ENCODE measurements at places on chromosomes 7 and 10.

- DNase-seq = no peak
These were observed 260.1 kb downstream of the CREB5 start for GRCh38 chr7:28672397-28672797.

DNA sequence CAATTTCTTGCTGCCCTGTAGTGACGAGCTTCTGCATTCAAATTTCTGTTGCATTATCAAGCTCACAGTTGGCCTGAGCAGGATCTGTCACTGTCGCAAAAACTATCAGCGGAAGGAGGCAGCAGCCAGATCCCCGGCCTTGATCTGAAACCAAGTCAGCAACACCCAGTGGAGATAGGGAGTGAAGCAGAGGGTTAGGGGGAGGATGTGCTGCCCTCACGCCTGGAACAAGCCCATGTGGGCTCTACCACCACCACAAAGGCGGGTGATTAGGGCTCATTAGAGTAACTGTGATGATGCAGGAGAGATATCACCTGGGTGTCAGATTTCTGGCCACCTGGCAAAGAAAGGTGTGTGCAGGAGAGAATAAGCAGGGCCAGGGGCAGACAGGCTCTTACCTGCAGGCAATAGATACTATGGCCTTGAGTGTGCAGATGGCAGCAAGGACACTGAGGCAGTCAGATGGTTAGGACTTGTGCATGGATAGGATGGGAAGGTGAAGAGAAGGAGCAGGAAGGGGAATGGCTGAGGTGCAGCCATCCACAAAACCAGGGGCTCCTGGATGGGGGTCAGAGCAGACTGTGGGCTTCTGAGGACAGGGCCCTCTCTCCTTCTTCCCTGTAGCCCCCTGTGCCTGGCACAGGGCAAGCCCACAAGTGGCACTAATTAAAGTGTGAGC, 417.3 kb downstream of the RPS24 start:
- DNase-seq = no peak

GRCh38 chr7:156897673-156898072, 4.7 kb upstream of the LMBR1 start:
- no peak for DNase-seq

- DNase-seq = peak; percentile 55
These were observed 829 bp upstream of the RPA3 start for GRCh38 chr7:7719236-7719635.

DNA sequence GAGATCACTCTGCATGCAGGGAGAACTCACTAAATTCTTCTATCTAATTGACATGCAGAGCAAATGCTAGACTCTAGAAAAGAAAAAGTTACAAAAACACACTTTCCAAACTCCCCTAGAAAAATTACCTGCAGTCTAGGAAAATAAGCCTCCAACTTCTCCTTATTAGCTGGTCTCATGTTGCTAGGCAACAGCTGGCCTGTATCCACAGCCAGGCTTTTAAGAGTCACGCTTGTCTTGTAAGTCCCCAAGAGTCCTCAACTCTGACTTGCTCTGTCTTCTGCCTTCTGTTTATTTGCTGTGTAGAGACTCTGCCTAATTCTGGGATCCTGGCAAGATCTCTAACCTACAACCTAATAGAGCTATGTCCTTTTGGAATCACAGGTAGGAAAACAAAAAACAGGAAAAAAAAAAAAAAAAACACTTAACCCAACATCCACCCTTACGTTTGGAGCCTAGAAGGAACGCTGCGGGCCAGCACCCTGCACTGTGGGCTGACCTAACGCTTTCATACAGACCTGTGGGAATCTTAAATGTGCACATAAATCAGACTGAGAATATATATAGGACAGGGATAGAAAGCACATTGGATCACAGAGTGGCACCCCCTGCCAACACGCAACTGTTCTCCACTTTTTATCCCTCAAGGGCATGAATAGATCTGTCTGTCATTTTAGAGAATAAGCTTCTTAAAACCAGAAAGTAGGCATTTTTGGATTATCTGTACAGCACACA, 117.0 kb upstream of the PTPRZ1 start:
- peak; percentile 20 for DNase-seq

- no peak for DNase-seq
These were observed 10.0 kb upstream of the IFIT5 start for GRCh38 chr10:89404104-89405047.

GRCh38 chr10:121302541-121303180, 295.6 kb downstream of the FGFR2 start:
- no peak for DNase-seq

GRCh38 chr10:63229161-63229560, 96.0 kb downstream of the NRBF2 start:
- DNase-seq = no peak

GRCh38 chr7:25864511-25864910, 287.5 kb upstream of the NFE2L3 start:
- DNase-seq = no peak

- DNase-seq = no peak
These were observed 25.9 kb upstream of the PANK1 start for GRCh38 chr10:89670926-89671325.

DNA sequence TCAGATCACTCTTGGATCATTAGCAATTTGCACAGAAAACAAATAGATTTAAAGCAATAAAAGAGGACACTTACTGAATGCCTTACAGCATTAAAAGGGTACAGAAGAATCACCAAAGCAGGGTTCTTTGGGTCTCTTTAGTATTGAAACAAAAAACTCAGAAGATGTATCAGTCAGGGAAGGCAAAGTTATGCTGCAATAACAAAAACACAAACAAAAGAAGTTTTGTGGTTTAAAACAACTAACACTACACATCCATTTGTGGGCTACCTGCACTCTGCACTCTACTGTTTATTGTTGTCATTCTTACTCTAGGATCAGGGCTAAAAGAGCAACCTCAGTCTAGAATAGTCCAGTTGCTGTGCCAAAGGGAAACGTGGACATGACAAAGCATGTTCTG, 216.4 kb downstream of the GPAM start:
- DNase-seq = no peak

DNA sequence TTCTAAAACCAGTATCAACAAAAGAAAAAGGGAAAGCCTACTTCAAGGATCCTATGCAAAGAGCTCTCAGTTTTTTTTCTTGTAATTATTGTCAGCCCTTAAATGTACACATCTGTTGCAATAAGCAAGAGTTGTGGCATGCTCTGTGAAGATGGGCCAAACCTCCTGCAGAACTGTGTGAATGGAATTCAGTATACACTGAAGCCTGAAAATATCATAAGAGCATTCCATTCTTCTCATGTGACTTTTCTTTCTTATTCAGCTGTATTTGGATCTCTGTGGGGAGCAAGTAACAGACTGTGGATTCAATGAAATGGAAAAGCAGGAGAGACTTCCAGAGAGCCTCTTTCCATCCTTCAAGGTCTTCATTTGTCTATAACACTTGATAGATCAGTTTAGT, 130.7 kb downstream of the SAMD9 start:
- DNase-seq = no peak

GRCh38 chr7:100469227-100470044, 5.4 kb upstream of the SPACDR start:
- peak; percentile 85 for DNase-seq

DNA sequence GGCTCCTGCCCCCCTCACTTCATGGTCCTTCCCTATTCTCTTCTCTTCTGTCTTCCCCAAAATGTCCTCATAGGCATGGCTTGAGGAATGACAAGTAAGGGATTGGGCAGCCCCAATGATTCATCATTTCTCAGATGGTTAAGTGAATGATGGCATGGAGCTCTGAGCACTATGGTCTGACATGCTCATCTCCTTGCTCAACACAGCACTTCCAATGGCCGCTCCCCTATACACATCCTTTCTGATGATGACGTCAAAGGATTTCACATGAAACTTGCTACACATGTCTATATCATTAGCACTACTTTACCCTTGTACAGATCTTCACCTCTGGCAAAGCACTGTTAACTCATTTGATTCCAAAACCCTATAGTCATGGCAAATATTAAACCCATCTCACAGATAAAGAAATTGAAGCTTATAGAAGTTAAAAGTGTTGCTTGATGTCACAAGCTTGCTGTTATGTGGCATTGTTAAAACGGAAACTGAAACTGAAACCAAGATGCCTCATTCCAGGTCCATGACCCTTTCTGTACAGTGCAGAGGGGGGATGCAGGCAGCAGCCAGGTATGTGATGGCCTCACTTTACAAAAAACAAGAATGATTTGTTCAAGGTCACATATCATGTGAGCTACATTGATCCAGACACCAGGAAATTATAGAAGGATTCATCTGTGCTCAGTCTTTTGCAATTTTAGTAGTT, 90.0 kb upstream of the PLXNA4 start:
- DNase-seq = no peak

DNA sequence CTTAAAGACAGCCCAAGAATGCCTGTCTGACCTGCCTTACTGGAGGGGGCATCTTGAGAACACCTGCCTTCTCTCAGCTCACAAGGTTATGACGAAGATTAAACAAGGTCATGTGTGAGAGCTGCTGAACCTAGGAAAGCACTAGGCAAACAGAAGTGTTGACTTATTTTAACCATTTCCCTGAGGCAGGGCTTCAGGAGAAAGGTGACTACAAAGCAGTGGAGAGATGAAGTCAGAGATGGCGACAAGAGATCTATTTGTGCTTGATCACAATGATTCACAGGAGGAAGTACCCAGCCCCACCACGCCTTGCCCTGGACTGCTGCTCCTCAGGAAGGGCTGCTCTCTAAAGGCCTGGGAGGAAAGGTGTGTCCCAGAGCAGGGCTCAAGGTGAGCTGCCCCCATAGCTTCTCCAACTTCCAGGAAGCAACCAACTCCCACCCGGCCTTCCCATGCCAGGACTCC, 27.8 kb downstream of the STN1 start:
- DNase-seq = no peak

DNA sequence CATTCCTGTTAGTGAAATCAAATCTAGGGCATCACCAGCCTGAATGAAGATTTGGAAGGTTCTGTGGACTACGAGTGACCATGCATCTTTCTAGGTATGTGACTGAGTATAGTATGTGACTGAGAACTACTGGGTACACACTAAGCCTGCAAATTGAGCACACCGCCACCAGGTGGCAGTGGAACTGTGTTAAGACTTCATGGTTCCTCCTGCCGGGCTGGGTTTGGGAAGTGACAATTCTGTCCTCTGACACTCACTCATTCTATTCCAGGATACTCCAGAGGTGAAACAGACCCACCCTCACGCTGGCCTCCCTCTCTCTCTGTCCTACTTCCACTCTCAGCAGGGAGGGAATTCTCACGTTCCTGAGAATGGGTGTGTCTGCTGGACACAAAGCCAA, 84.0 kb upstream of the TMEM248 start:
- DNase-seq = no peak

GRCh38 chr10:44437840-44438511, 53.1 kb upstream of the CXCL12 start:
- DNase-seq = no peak

DNA sequence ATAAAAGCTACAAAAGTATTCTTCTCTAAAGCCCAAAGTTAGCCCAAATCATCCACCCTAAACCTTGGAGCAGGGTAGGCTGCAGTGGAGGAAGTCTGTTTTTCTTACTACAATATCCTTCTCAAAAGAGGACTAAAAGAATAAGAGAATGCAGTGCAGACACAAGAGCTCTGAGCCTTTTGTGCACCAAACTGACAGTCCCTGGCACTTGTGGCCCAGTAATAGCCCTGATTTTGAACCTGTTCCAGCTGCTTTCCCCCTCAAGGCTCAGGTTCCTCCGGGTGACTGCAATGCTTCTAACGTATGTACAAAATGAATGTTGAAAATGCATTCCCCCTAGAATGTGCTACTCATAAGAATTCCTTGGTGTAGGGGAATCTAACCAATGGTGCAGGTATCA, 154.4 kb downstream of the JAZF1 start:
- DNase-seq = no peak

DNA sequence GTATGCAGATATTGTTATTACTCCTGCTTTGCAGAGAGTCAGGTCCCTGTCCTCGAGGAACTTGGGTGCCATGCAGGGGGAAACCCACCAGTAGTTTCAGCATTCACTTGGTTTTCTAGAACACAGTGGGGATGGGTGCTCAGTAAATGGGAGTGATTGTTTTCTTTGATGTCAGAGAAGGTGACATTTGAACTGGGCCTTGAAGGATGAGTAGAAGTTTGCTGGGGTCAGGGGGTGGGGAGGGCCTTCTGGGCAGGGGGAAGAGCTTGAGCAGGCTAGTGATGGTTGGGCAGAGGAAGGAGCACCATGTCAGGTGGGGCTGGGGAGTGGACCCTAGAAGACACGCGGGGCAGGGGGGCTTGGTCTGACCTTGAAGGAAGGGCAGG, 5.9 kb downstream of the ADAMTS14 start:
- DNase-seq = no peak

DNA sequence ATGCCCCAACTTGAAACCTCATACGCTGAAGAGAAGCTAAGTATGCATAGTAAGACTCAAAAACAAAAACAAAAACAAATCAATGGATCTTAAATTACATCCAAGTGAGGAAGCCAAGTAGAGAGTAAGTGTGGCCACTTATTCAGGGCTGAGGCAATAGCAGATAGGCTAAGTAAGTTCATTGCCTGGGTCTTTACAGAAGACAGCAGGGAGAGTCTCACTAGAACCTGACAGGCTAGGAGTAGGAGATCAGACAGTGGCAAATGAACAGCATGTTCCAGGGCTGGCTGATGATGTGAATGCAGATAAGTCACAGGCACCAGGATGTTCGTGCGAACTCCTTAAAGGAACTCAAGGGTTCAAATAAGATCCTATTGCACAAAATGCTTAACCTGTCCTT, 568.6 kb downstream of the KCNMA1 start:
- DNase-seq = no peak

GRCh38 chr10:58311026-58311425, 23.8 kb upstream of the UBE2D1 start:
- no peak for DNase-seq

- peak; percentile 31 for DNase-seq
These were observed 73.8 kb downstream of the RBM20 start for GRCh38 chr10:110717781-110718589.

DNA sequence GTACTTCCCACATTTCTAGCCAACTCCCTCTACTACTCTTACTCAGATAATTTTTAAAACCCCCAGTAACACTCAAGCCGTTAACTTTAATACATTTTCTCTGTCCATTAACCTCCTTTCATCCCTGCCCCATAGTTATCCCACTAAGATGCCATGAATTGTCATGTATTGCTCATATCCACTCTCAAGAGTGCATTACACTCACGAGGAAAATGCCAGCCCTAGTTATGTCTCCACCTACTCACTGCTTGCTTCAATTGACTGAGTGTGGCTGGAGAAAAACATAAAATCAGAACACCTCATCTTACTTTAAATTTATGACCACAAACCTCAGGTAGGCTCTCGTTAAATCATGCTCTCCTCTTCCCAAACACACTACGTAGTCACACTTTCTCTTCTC, 324.1 kb upstream of the NPSR1 start:
- no peak for DNase-seq

GRCh38 chr10:105534086-105534485, 893.0 kb downstream of the SORCS3 start:
- no peak for DNase-seq

- no peak for DNase-seq
These were observed 187.5 kb downstream of the GRID1 start for GRCh38 chr10:86179153-86179524.

Data from globus pallidus (tissue), 1 donor.